ENCODE measurements at places on chromosomes 12 and 14.
A peak's percentile ranks its signal among the peaks of the same experiment; 100 is the strongest.

DNA sequence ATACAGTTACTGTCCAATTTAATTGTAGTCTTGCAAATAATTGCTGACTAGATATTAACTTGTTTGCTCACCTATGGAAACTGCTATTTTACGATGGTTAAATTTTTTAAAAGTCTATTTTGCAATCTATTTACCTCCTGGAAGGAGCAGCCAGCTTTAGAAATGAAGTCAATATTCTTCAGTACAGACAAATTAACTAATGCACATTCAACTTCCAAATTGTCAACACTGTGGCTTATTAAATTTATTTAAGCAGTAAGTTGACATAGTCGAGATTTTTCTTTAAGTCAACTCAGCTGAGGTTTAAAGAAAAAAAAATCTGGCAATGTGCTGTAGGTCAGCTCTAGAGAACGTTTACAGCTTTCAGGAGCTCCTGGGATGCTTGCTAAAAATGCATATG is 221.2 kb downstream of the SSPN start:
- DNase-seq: no peak

DNA sequence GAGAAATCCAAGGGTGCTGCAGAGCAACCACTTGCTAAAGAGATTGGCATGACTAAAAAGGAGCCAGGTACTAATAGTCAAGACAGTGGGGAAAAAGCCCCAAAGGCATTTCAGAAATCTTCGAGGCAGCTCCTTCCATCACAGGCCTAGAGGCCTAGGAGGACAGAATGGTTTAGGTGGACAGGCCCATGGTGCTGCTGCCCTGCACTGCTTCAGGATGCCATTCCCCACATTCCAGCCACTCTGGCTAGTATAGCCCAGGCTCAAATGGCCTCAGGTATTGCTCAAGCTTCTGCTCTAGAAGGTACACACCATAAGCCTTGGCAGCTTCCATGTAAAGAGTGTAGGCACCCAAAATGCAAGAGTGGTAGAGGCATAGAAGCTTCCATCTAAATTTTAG is 92.9 kb downstream of the RPAP3 start:
- DNase-seq: no peak

GRCh38 chr14:67418401-67419191 is 6.6 kb upstream of the PLEK2 start:
- no peak for DNase-seq

- no peak for DNase-seq
Measured at GRCh38 chr14:106318700-106319099, 792.3 kb downstream of the TMEM121 start.

DNA sequence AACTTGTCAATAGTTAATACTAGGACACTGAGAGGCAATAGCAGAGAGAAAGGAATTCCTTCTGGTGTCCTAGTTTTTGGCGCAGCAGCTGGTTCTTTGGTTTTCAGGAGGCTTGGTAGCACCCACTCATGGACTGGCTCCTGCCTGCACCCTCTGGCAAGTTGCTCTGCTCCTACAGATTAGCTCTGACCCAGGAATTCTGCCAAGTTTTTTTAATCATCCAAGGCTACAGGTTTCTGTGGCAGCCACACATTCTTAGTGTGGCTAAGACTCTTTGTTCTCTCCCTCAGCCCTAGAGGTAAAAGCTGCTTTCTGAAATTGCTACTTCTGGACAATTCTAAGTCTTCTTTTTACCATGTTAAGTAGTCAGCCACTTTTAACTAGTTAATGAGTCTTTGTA is 72.0 kb upstream of the FKBP4 start:
- DNase-seq: no peak

GRCh38 chr12:96053476-96054243 is 18.3 kb upstream of the LTA4H start:
- no peak for DNase-seq

GRCh38 chr12:53115891-53116648 is 12.8 kb downstream of the SOAT2 start:
- DNase-seq: no peak

- DNase-seq: no peak
Measured at GRCh38 chr12:92326877-92327276, 181.2 kb upstream of the BTG1 start.

DNA sequence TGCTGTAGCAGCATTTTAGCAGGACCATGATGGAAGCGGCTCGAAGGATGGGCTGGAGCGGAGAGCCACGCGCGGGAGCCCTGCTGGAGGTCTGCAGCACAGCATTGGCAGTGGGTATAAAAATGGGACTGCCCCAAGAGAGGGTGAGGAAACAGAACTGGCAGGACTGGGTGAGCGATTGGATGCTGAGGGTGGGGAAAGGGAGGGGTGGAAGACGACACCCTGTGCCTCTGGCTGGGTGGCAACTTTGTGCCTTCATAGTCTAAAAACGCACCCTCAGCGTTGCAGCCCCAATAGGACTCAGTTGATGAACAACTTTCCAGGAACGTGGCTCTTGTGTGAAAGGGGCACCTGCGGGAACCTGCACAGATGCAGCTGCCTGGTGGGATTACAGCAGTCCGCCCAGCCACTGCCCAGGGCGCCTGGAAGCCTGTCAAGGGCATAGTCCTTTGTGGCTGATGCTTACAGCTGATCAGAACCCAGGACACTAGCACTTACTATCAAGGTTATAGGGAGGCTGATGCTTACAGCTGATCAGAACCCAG is 73.0 kb downstream of the NINJ2 start:
- DNase-seq: no peak

GRCh38 chr12:3145033-3145432 is 67.9 kb downstream of the TSPAN9 start:
- DNase-seq: peak; percentile 71

- no peak for DNase-seq
Measured at GRCh38 chr14:61342486-61342885, 21.1 kb downstream of the PRKCH start.

DNA sequence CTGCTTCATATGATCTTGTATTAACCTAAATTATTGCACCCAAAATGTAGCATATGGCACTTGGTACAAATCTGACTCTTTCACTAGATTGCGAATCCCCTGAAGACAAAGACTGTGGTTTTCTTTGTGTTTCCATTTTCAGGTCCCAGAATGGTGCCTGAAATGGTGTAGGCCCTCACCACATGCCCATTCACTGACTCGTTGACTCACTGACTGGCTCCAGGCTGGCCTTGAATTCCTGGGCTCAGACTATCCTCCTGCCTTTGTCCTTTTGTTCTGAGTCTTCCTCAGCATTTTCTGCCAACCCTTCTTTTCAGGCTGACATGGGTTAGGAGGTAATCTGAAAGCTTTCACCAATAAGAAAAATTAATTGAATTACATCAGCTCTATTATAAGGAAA is 368.7 kb upstream of the GARIN6 start:
- DNase-seq: no peak

DNA sequence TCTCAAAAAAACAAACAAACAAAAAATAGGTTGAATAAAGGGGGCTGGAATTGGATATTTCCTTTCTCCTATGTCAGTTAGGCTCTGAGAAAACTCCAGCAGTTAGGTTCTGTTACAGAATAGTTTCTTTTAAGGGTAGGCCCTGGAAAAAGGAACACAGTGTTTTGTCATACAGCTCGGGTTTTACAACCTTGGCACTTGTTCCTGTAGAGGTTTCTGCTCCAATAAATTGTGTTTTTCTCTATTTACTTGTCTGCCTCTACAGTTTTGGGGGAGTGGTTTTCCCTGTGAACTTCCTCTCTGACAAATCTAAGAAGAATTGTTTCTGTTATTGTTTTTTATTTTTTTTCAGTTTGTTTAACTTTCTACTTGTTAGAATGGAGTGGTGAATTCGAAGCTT is 167.6 kb downstream of the ACSS3 start:
- no peak for DNase-seq

GRCh38 chr12:110543252-110543959 is 39.7 kb downstream of the PPTC7 start:
- DNase-seq: peak; percentile 23

DNA sequence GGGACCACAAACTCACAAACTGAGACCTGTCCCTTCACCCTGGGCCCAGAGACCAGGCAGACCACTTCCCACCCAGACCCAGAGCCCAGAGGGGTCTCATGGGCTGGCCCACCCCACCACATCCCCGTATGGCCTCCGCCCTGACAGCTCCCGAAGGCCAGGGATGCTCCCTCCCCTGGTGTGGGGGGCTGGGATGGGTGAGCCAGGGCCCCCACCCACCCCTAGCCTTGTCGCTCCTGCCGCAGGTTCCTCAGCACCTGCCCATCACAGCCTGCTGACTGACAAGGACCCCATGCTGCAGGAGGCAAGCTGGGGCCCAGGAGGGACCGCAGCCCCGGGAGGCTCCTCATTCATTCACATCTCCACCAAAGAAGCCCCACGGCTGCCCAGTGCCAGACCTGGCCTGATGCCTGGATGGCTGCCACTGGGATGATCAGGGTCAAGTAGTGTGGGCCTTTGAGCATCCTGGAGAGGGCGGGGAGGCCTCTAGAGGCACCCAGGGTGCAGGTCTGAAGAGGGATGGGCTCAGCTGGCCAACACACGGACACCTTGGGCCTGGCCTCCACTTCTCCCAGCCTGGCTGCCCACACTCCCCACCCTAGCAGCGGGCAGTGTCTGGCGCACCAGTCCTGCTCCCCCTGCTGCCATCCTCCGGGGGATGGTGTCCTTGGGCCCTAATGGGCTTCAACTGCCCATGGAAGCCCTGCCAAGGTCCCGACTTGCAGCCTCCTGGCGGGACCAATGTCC is 24.7 kb upstream of the GPR132 start:
- DNase-seq: no peak

DNA sequence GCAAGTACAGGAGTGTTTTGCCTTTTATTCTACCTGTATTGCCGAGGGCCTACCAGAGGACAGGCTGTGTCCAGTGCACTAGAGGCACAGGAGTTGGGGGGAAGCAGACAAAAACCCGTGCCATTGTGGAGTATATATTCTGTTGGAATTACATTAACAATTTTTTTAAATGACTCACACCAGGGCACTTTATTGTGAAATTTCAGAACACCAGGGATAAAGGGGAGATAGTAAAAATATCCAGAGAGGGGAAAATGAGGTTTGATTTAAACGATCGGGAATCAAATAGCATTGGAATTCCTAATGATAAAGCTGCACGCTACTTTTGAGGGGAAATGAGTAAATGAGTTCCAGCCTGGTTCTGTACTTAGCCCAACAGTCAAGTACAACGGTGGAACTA is 123.2 kb downstream of the PELI2 start:
- no peak for DNase-seq

- DNase-seq: no peak
Measured at GRCh38 chr14:75264036-75264435, 14.6 kb upstream of the FOS start.

DNA sequence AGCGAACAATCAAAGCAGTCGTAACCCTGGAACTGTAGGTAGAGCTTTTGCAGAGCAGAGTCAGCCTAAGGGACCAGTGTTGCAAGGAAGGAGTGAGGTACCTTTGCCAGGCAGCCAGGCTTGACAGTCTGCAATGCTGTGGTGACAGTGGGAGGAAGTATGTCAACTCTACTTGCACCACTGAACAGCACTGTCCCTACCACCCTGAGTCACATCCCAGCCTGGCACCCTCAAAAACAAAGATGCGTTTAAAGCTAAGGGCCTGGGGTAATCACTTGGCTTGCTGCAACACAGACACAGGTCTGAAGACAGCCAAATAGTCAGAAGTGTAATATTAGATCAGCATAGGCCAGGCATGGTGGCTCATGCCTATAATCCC is 141.9 kb downstream of the DPF3 start:
- DNase-seq: no peak

DNA sequence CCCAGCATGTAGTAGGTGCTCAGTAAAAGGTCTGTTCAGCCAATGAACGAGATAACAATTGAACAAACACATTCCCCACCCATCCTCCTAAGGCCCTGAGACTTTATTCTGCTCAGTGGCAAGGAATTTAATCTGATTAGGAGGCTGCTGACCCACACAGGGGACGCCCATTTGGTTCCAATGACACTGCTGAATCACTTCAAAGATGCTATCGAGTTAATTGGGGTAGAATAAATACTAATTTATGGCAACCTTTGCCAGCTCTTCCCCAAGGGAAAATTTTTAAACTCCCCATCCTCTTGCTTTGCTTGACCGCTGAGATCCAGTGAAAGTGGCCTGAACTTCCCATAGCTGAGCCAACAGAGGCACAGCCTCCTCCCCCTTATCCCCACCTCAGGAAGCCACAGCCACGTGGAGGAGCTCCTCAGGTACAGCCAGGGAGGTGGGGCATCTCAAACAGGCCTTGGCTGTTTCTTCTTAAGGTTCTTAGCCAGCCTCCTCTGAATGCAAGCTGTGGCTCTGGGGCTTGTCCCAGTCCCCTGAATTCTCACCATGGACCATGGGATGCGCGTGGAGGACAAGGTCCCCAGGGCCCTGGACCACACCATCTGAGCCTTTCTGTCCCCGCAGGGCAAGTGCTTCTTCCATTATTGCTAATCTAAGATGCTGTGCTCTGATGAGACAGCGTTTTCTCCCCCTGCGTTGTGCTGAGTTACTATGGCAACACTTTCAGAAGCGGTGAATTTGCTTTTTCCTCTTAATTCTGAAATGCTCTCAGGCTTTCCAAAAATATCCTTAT is 26.7 kb downstream of the C14orf132 start:
- no peak for DNase-seq

GRCh38 chr12:117342682-117343081 is 18.7 kb downstream of the NOS1 start:
- DNase-seq: no peak

- DNase-seq: no peak
Measured at GRCh38 chr14:80504781-80505180, 293.5 kb upstream of the DIO2 start.

GRCh38 chr12:54385251-54385914 is 850 bp upstream of the ZNF385A start:
- no peak for DNase-seq

- DNase-seq: no peak
Measured at GRCh38 chr14:99032759-99033158, 239.2 kb downstream of the BCL11B start.

- DNase-seq: no peak
Measured at GRCh38 chr12:121013715-121014114, 2.6 kb downstream of the C12orf43 start.

DNA sequence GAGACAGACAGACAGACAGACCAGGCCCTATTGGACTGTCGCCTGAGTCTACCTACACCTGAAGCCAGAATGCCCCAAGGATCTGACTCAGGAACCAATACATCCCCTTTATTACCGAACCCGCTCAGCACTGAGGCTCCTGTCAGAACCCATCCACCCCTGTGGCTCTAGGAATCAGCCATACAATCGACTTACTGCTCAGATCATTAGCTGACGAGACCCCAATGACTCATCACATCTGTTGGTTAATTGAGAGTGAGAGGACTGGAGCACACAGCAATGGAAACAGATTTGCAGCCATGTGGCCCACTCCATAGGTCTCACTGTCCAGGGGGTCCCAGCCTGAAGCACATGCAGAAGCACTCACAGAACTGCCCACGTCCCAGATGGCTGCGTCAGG is 15.2 kb downstream of the ITPK1 start:
- DNase-seq: no peak

DNA sequence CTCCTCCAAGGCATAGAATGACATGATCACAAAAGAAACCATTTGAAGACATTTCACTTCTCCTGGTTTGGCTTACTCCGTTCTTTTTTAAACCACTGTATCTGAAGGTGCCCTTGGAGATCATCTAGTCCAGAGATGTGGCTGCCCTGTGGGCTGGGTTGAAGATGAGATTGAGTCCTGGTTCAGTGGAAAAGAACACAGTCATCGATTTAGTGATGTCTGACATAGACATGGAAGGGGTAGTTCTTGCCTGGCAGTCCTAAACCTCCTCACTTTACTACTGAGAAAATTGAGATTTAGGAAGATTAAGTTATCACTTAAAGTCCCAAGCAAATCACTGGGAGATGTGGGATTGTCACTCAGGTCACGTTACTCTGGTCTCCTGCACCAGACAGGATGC is 2.8 kb downstream of the VSIG10 start:
- DNase-seq: no peak

GRCh38 chr12:104635607-104636343 is 179.0 kb downstream of the CHST11 start:
- no peak for DNase-seq

Measured in cerebellar nuclear complex (tissue), 1 donor.